ENCODE measurements at places on chromosomes 6 and 20.
A peak's percentile ranks its signal among the peaks of the same experiment; 100 is the strongest.

DNA sequence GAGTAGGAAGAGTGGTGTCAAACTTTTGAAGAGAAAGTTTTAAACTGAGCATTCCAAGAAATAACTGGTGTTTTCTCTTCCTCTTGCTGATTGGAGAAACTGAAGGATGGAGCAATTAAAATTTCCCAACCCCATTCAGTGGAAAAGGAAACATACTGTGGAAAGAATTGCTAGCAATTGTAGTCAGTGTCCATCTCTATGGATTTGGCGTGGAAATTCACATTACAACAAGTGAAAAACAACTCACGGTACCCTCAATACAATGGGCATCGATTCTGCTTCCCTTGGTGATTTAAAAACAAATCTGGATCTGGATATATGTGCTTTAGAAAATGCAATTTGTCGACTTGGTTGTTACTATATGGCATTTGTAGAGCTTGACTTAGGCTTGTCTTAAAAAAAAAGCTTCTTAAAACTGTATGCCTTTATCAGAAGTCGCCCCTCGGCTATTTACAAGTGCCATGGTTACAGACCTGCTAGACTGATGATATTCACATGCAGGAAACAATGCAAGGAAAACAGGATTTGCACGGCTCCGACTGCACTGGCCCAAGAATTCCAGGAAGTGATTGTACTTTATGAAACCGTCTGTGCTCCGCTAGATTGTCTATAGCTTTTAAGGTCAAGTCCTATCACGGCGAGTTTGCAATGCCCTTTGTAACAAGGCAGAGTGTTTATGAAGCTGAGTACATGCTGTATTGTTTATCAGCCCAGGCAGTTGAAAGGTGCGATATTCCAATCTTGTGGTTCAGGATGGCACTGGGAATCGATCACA, 131.7 kb upstream of the PHACTR1 start:
- no peak for DNase-seq

GRCh38 chr6:74939721-74940620, 265.9 kb downstream of the COL12A1 start:
- no peak for DNase-seq

DNA sequence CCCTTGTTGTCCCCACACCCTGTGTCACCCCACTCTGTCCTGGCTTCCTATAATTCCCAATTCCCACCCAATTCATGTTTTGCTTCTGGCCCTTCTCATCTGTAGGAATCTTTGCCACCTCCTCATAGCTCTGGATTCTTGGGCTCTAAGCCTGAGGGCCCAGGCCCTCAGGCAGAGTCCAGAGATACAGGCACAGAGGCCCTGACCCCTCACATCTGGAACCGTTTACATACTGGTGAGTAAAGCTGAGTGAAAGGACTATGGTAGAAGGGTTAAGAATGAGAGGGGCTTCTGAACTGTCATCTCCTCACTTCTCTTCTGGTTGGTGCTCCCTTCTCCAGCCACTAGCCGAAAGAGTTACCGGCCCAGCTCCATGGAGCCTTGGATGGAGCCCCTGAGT, 13.6 kb downstream of the PRRC2A start:
- DNase-seq, result no peak

DNA sequence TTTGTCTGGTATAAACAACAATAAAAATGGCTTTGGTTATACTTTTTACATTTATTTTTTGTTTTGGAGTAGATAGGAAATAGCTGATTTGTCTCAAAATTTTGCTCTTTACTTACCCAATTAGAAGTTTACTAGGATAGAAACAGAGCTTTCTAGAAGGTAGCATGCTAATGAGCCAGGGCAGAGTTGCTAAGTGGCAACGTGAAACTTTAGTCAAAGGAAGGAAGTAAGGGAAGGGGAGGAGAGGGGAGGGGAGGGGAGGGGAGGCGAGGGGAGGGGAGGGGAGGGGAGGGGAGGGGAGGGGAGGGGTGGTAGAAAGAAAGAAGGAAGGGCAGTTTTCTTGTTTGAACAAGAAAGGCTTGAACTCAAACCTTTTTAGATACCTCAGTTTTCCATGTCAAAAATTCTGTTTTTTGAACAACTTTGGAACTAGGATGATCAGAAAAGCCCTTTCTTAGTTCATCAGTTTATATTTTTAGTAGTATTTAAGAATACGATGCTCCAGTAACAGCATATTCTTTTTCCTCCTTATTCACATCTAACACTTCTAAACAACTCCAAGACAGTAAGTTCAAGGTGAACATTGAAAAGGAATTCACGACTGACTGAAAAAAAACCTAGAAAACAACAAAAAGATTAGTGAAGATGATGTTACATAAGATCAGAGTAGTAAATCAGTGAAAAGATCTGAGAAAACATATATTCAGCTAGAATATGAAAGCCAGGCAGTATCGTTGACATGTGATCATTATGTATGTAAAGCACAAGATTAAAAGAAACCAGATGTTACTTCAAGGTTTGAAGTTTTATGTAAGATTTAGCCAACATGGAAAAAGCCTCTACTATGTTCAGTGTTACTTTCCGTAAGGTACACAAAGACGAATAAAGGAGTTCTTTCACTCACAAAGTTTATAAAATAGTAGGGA, 263.4 kb downstream of the ARHGAP18 start:
- no peak for DNase-seq

DNA sequence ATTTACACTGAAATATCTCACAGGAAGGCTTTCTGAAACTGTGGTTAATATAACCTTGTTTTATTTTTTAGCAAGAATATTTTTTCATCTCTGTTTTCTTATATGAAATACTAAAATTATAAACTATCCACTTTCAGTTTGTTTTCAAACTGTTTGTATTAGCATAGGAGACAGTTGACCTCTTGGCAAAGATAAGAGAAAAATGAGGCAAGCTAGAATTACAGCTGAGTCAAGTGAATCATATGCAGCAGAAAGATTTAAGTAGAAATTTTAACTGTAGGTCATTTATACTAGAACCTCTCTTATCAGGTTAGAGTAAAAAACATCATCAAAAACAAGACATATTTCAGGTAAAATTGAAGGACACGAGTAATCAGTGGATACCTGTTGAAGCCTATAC, 792.6 kb downstream of the PHF3 start:
- DNase-seq, result no peak

GRCh38 chr20:35629427-35630145, 14.0 kb downstream of the SPAG4 start:
- DNase-seq, result no peak

DNA sequence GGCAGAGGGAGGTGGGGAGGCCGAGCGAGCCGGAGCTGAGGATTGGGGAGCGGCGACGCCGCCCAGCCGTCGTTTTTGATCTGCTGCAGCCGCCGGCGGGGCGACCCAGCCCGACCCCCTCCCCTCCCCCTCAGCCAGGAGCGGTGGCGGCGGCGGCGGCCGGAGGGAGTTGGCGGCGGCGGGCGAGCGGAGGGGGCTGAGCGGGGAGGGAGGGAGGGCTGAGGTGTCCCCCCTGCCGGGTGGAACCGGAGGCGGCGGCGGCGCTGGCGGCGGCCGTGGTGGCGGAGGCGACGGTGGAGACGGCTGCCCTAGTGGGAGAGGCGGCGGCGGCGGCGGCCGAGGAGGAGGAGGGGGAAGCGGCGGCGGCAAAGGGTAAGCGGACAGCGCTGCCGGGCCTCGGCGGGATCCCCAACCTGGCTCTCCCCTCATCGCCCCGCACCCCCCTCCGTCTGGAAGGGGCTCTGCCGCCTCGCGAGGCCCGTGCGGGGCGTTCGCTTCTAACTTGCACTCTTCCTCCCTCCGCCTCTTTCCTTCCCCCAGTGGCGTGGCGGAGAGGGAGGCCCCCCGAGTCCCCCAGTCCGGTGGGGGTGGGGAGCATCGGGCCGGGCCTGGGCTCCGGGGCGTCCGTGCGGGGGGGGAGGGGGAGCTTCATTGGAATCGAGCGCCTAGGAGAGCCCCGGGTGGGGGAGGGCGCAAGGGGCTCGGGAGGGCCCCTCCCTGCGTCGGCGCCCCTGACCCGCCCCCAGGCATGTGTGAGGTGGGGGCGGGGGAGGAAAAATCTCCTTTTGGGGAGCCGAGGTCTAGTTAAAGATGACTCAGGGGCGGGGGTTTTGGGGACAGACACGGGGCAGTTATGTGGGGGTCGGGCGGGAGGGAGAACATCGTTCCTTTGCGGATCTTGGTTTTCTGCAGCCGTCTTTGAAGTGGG, at the start of gene TAB2:
TAB2 (plus strand) TSS at position 69 of the 928 bp plus-strand sequence. CDS start 52,286 bp downstream, outside the sequence.
- peak; percentile 7 for DNase-seq

GRCh38 chr6:130239755-130240154, 17.0 kb upstream of the SAMD3 start:
- DNase-seq, result no peak

- DNase-seq, result peak; percentile 72
Measured at GRCh38 chr6:34145161-34146020, 496 bp downstream of the GRM4 start.

- DNase-seq, result peak; percentile 57
Measured at GRCh38 chr20:43681468-43681942, 14.6 kb downstream of the MYBL2 start.

DNA sequence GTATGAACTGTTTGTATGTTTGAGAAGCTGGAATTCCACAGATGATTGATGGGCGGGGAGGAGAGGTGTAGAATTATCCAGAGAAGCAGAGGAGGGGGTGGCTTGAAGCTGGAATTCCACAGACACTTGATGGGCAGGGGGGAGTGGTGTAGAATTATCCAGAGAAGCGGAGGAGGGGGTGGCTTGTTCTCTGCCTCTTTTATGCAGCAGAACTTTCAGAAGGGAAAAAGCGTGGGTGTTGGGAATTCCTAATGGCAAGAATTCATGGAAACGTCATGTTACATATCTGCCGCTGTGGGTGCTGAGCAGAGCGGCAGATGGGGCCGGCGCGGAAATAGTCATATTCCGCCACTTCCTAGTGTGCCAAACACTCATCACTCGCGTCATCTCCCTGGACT, 167.9 kb upstream of the KCNG1 start:
- no peak for DNase-seq

DNA sequence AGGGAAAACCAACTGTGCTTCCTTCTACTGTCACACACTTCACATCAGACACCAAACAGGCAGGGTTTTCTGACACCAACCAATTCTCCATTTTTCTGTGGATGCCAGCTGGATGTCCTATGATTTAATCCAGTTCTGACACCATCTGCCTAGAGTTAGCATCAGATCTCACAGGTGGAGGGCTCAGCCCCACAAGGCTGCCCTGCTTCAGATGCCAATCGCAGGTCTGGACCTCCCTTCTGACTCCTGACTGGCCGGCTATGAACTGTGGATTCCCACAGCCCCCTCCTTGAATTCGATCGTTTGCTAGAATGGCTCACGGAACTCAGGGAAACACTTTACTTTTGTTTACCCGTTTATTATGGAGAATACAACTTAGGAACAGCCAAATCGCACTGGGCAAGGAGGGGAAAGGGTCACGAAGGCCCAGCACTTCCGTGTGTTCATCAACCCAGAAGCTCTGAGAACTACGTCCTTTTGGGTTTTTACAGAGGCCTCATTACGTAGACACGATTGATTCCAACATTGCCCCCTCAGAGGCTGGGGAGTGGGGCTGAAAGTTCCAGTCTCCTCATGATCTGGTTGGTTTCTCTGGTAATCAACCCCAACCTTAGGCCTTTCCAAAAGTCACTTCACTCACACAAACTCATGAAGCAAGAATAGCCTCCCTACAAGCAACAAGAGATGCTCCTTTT, 25.4 kb upstream of the MAS1 start:
- DNase-seq, result no peak

- no peak for DNase-seq
Measured at GRCh38 chr20:20303320-20303719, 64.6 kb upstream of the INSM1 start.

DNA sequence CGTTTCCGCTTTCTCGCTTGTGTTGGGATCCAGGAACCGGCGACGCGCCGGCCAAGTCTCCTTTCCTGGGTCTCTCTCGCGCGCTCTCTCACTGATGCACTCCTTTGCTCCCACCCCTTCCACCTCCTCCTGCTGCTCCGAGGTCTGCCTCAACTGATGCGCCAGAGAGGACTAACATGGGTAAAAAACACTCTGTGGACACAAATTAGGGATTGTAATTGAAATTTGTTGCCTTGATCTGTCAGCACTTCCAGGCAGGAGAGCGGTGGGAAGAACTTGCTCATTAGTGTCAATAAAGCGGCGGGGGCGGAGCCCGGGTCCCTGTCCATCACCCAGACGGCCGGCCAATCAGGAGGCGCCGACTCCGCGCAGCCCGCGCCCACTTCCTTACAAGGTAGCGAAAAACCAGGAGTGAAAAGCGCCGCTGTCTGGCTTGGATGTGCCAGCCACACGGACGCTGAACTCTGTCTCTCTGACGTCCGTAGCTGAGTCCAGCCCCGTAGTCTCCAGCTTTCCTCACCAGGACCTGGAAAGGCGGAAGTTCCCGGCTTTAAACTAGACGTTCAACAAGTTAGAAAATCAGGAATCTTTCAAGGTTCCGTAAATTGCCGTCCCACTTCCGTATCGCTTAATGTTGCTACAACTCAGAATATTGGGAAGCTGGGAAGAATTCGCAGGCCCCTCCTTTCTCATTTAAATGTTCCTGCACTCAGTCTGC, at the start of gene TBX18:
TBX18 (minus strand) TSS at position 267 of the 718 bp plus-strand sequence. CDS start 417 bp downstream, outside the sequence.
- peak; percentile 91 for DNase-seq

GRCh38 chr6:18400831-18401446, 13.8 kb downstream of the RNF144B start:
- no peak for DNase-seq

GRCh38 chr20:46398963-46399362, 7.5 kb downstream of the ELMO2 start:
- no peak for DNase-seq

- no peak for DNase-seq
Measured at GRCh38 chr20:20207872-20208271, 155.5 kb downstream of the CFAP61 start.

GRCh38 chr6:50239853-50240252, 190.1 kb upstream of the DEFB112 start:
- DNase-seq, result no peak

- DNase-seq, result no peak
Measured at GRCh38 chr6:107620732-107621131, 130.8 kb downstream of the SOBP start.

DNA sequence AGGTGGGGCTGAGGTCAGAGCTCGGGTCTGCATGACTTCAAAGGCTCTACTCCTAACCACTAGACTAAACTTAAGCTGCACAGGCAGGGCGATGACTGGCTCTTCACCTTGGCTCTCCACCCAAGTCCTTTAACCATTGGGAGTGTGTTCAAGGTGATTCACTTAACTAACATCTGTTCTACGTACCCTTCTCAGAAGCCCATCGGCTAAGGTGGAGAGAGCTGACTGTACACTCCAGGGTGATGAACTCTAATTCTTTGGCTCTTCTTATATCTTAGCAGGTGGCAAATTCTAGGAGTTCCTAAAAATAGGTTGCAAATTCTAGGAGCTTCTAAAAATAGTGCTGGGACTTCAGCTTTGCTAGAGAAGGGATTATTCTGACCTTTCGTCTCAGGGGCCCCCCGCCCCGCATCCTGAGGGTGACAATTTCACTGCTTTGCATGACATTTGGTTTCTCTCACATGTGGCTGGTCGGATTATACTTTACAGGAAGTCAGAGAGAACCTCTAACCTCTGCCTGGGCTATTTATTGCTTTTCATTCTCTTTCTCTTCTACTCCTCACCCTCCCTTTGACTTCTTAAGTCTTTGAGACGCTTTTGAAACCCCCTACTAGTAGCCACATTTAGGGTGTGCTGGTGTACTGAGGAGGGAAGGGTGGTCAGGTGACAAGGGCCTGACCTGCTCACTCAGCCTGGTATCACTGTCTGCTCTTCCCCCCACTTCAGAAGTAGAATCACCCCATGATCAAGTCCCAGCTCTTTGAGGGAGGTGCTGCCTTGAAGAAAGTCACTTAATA, 55.5 kb downstream of the PRDM1 start:
- no peak for DNase-seq

GRCh38 chr20:22402550-22402949, 181.8 kb downstream of the FOXA2 start:
- DNase-seq, result peak; percentile 86

Data from NCI-H2081 (cell line).